Hepatocyte (in vitro differentiated cells): ENCODE measurements at places on chromosomes 7 and 10.

DNA sequence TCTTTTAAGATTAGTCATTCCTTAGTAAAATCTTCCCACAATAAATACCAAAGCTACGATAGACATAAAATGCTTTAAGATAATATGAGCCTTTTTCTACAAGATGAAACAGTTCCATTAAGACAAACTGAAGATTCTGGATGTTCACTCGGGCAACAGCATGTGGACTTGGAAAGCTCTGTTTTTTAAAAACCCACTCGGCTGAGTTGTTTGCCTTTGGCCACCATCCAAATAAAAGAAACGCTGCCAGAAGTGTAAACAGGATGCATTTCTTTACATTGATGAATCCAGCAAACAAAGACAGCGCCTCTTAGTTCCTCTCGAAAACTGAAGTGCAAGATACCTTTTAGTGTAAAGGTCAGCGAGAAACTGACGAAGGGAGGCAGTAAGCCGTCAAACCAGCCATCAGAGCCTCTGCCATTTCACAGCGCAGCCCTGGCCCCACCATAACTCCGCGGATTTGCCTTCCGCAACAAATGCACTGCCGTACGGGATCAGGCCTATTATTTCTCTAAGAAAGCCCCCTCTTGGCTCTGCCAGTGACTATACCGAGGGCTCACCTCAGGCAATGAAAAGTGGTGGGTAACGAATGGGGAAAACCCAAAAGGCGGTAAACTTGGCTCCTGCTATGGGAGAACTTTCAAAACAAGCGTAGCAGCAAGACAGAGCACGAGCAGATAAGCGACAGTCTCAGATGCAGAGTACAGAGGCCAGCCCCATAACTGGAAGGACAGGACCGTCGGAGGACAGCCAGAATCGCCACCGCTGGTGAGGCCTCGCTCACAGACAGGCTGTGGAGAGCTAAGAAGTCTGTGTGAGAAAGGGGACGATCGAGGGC lies 41.4 kb downstream of the GNA12 start:
- DNase-seq: peak; percentile 38

- DNase-seq: no peak
Measured at GRCh38 chr7:35652124-35652523, 42.8 kb downstream of the HERPUD2 start.

- no peak for DNase-seq
Measured at GRCh38 chr7:72467237-72467636, 55.1 kb upstream of the CALN1 start.

- DNase-seq: peak; percentile 11
Measured at GRCh38 chr10:93334901-93335327, 147.2 kb downstream of the MYOF start.

DNA sequence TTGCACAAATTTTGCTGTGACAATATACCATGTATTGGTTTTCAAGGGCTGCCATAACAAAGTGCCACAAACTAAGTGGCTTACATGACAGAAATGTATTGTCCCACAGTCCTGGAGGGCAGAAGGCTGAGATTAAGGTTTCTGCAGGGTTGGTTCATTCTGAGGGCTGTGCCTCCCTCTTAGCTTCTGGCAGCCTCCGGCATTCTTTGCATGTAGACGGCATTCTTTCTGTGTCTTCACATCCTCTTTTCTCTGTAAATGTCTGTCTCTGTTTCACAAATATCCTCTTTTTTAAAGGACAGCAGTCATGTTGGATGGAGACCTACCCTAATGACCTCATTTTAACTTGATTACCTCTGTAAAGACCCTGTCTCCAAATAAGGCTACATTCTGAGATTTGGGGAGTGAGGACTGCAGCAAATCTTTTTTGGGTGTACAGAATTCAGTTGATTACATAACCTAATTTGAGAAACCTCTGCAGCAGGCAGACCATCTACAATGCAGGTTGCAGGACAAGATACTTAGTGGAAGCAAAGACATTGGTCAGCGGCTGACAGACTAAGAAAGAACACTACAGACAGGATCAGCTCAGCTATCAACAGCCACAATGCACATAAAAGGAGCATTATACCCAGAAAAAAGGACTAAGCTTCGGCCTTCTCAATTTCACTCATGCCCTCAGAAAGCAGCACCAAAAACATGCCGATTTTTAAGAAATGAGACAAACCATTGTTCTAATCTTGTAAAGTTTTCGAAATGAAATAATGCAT lies 84.6 kb upstream of the FAM3C start:
- DNase-seq: no peak

GRCh38 chr10:2342206-2342605 lies 604.9 kb upstream of the ADARB2 start:
- DNase-seq: no peak

- DNase-seq: no peak
Measured at GRCh38 chr7:113794573-113794972, 124.2 kb downstream of the PPP1R3A start.

DNA sequence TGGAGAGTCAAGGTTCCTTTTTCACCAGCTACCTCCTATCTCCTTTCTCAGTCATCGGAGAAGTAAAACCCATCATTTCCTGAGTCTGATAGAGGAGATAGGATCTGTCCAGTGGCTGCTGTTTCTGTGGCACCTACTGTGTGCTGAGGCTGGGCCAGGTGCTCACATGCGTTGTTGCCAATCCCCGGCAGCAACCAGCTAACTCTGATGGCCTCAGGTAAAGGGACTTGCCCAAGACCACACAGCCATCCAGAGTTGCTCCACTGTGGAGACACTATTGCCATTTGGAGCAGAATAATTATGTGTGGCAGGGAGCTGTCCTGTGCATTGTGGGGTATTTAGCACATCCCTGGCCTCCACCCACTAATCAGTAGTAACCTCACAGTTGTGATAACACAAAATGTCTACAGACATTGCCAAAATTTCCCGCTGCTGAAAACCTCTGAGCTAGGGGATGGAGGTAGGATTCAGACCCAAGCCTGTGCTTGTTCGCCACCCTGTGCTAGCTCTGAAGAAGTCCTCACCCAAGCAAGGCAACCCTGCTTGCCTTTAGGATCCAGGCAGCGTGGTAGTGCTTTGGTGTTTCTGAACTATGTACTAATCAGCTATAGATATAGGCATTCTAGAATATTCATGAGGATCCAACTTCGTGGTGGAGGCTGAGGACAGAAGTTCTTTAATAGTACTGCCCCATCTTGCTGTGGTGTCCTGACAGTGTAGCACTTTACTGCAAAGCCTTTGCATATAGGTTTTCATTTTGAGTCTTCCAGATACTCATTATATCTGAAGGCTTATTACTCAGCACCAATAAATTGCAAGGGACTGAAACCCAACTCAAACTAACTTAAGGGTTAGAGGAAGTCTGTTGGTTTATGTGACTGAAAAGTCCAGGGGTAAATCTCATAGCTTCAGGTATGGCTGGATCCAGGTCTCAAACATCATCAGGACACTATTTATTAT lies 164.6 kb downstream of the GRK5 start:
- DNase-seq: no peak

GRCh38 chr10:118308664-118309063 lies 33.5 kb downstream of the FAM204A start:
- no peak for DNase-seq

GRCh38 chr7:47350425-47350824 lies 231.5 kb downstream of the TNS3 start:
- no peak for DNase-seq

DNA sequence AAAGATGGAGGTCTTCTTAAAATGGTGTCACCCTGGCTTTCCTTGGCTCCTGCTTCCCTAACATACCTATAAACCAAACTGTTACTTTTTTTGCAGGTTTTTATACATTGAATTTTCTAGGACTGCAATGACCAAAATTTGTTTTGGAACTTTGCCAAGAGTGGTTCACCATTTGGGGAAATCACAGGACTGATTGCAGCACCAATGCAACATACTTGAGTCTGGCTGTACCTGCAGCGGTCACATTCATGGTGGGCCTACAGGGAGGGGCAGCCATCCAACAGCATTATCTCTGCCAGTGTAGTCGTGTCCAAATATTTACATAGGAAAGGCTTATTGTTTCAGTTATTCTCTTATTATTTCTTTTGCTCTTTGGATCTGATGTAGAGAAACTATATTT lies 69.0 kb downstream of the HACD1 start:
- DNase-seq: peak; percentile 7

- no peak for DNase-seq
Measured at GRCh38 chr7:44280636-44280992, 44.8 kb downstream of the CAMK2B start.

DNA sequence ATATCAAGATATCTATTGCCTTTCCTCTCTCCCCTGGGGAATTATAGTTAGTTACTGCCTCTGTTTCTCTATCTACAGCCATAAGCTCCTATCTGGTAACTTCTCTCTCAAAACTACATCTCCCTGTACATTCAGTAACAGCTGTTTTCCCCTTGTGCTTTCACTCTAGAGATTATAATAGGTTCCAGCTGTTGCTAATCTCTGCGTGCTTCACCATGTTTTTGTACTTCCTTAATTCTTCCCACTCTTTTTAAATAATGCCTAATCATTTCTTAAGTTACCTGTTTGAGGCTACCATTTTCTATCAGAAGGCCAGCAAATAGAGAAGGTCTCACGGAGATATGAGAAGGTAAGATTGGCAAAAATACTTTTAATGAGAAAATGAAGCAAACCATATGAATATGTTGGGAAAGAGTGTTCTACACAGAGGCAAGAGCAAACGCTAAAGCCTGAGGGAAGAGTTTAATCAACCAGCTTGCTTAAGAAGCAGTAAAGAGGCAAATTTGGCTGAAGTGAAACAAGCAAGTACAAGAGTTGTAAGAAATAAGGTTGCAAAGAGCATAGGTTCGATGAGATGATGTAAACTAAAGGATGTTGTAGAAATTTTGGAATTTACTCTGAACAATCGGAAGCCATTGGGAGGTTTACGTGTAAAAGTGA lies 101.9 kb upstream of the HGF start:
- no peak for DNase-seq

GRCh38 chr10:23529625-23530024 lies 90.8 kb downstream of the OTUD1 start:
- DNase-seq: no peak

DNA sequence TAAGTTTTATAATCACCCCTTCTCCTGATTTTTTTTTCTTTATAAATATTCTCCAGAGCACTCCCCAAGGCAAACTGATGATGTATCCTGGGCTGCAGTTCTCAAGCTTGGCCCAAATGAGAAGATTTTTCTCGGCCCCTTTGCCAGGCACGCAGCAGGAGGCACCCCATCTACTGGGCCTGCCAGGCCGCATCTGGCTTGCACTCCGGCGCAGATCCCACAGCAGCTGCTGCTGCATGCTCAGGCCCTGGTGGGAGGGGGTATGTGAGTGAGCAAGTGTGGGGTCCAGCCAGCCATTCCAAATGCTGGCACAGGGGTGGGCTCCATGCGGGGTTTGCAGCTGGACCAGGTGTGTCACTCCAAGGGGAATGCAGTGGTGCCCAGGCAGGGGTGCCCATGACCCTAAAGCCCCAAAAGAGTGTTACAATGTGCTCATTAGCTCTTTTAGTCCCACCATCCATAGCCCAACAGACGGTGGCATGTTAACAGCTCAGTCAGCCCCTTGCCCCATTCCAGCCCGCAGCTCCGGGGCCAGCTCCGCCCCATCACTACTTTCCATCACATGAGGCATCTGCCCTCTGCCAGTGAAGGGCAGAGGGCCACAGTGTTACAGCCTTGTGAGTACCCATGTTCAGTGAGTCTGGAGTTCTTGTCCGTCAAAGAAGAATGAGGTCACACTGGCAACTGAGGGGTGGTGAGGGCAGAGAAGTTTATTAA lies 25.9 kb downstream of the OAT start:
- DNase-seq: no peak

- no peak for DNase-seq
Measured at GRCh38 chr10:44723619-44724325, 187.4 kb upstream of the TMEM72 start.

DNA sequence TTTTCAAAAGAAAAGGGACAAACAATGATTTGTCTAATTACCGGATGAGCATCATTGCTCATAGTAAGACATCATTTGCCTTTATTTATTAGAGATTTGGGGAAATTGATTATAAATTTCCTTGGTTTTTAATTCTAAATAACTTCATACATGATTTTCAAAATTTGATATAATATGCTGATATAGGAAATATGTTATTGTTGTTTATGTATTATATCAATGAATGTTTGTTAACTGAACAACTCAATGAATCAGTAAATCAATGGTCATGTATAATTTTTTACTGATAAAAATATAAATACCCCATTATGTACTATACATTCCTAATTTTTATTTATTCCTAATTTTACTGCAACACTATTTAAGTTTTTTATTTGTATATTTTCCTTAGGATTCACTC lies 257.3 kb downstream of the TSPAN12 start:
- DNase-seq: no peak

- DNase-seq: no peak
Measured at GRCh38 chr10:52048051-52048450, 266.0 kb upstream of the DKK1 start.

DNA sequence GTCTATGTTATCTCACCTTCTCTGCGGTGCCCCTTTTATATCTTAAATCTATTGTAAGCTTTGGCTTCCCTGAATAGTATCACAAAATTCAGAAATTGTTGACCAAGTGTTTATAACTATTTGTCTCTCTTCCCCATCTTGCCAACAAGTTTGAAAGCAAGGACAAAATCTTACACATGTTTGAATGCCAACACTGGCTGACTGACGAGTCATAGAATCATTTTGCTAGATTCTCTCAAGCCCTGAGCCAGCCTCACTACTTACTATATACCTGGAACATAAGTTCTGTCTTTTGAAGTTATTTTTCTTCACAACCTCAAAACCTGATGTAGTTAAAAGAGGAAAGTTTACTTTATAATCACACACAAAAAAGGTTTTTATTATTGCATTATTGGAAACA lies 700.7 kb downstream of the PHTF2 start:
- no peak for DNase-seq

DNA sequence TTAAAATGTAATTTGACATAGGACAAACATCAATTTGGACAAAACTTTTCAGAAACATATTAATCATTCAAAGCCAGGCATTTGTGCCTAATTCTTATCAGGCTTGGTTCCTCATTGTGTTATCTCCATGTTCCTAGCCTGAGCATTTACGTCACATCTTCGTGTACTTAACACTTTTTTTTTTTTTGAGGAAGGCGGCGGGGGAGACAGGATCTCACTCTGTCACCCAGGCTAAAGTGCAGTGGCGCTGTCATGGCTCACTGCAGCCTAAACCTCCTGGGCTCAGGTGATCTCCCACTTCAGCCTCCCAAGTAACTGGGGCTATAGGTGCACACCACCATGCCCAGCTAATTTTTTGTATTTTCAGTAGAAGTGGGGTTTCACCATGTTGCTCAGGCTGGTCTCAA lies 19.8 kb downstream of the HNRNPA2B1 start:
- no peak for DNase-seq

DNA sequence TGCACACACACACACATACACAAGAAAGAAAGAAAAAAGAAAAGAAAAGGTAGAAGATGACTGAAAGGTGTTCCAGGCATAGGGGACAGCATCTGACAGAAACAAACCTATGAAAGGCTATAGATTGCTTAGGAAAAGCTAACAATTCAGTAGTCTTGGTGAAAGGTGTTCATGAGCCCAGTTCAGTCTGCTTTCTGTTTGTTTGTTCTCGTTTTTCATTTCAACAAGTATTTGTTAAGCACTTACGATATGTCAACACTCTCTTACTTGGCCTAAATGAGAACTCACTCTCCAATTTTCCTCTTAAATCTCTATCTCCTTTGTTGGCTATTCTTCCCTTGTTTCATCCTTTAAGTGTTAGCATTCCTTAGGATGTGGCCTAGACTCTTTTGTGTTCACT lies 133.2 kb downstream of the GRM8 start:
- DNase-seq: no peak
